Activated effector memory CD4-positive, alpha-beta T cell treated with Interleukin-2 at 50 U/mL for 16 hours (primary cell): ENCODE measurements at places on chromosomes 11 and 22.

GRCh38 chr11:34593085-34593484 is 27.8 kb upstream of the EHF start:
- DNase-seq: no peak

DNA sequence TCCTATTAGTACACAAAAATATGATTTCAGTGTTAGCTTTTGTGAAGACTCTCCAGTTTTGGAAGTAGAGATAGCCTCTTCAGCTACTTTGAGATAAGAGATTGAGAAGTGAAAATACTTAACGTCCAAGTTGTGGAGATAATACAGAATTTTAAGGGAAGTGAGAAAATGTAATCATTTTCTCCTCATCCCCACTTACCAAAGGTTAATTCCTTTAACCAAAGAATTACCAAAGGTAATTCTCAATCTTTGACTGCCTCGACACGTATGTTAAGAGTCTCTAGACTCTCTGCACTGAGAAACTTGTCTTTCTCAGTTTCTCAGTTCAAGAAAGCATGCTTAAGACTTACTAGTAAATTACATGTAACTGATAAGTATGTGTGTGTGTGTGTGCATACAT is 15.3 kb downstream of the C11orf54 start:
- no peak for DNase-seq

GRCh38 chr22:30193031-30193775 is 53.4 kb downstream of the LIF start:
- DNase-seq: no peak

DNA sequence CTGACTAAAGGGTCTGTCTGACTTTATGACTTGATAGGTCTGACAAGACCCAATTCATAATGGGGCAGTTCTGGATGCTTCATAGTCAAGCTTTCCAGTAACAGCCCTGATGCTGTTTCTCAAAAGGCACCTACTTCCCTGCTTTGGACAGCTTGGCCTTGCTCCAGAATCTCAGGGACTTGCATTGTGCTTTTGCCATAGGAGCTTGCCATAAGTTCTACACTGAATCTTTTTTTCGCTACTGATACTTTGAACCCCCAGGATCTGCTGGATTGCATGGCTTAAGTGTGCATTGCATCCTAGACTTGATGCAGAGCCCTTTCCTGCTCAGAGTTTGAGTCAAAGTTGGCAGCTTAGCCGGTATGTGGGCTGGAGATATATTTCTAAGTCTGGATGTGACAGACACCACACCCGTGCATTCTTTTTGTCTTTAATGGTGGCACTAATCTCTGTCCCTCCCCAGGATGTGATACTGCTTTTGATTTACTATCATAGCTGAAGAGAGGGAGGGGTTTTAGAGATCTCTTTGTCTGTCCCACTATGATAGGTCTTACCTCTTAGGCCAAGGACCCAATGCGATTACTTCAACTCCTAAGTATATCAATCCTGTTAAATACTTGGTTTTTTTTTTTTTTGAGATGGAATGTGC is 16.9 kb upstream of the SLC3A2 start:
- DNase-seq: no peak
